Aorta (tissue), 5 donors: ENCODE measurements at places on chromosomes 2 and 18. TPM values are rescaled to one million over a fixed set of nuclear protein-coding genes. Genes with fewer than 3 reads are reported as not detected.

Gene TP53I3
- 35.5 TPM for polyA plus RNA-seq

DNA sequence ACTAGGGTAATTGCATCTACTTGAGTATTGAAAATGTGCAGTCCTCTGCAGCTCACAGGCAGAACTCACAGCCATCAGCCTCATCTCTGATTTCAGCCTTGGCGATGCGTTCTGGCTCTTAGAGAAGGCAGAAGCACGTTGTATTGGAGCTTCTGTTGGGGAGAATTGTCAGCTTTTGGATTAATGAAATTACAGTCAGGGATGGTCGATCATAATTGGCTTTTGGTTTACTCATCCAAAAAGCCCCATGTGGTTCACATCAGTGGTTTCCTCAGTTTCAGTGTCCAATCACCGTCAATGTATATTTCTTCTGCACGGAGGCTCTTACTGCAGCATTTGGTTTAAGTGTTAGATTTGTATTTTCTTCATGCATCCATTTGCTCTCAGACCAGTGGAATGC is 218.5 kb upstream of the SOX11 start:
- DNase-seq: no peak

Gene ACADL
- 12.1 TPM for polyA plus RNA-seq

GRCh38 chr2:111226876-111227700 is 106.4 kb downstream of the BCL2L11 start:
- DNase-seq: no peak

- no peak for DNase-seq
Measured at GRCh38 chr18:12102136-12102842, 8.6 kb downstream of the ANKRD62 start.
